ENCODE measurements at places on chromosomes 7 and 10. TPM values are rescaled to one million over a fixed set of nuclear protein-coding genes. Genes with fewer than 3 reads are reported as not detected.

DNA sequence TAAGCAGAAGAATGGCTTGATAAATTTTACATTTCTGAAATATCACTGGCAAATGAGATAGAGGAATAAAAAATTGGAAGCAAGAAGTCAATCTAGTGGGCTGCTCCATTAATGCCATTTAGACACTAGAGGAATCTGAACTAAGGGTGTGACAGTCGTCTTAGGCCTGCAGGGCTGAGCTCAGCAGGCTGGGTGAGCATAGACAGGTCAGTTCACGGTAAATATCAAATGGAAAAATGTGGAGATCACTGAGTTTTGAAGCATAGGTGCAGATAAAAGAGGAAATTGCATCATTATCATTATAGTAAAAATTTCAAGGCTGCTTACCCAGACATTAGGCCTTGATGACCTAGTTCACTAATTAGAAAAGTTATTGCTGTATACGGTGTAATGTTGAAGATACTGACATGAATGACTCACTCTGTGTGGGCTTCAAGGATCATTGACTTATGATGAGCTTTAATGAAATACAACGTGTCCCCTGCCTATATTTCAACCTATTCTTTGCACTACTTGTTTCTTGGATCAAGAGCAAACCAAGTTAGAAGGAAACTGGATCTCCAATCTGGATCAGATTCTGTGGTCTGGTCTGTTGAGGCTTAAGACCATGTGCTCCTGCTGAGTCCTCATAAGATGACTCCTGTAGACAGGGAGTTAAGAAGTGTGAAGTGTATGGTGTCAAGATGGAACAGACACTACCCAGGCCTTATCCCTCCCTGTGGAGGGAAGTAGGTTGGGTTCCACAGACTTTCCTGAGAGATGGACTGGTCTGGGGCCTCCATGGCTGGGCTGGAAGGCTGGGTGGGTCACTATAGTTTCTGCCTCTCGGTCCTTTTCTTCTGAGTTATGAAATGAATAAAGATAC lies 3.6 kb downstream of the OR2F2 start:
- no peak for DNase-seq

DNA sequence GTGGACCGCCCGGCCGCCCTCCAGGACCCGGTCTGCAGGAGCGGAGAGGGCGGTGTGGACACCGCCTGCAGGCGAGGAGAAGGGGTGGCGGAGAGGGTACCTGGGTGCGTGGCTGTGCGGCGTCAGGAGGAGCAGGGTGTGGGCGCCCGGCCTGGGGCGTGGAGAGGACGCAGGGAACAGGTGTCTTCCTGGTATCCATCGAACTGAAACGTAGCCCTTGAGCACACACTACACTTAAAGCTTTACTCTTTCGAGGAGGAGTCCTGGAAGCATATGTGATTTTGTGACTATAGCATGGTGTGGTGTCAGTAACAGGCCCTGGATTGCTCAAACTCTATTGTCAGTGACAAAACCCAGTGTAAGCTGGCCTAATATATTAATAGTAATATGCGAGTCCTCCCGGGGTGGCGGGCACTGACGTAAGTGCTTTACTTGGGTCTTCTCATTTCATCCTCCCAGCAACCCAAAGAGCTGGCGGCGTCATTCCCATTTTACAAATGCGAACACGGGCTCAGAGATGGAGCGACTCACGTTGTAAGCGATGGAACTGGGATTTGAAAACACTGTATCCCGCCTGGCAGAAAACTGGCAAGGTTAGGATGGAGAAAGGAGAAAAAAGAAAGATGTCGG lies 508 bp upstream of the TECPR1 start:
- DNase-seq, result no peak

- no peak for DNase-seq
These were observed 488.3 kb upstream of the NRP1 start for GRCh38 chr10:33822774-33823173.

DNA sequence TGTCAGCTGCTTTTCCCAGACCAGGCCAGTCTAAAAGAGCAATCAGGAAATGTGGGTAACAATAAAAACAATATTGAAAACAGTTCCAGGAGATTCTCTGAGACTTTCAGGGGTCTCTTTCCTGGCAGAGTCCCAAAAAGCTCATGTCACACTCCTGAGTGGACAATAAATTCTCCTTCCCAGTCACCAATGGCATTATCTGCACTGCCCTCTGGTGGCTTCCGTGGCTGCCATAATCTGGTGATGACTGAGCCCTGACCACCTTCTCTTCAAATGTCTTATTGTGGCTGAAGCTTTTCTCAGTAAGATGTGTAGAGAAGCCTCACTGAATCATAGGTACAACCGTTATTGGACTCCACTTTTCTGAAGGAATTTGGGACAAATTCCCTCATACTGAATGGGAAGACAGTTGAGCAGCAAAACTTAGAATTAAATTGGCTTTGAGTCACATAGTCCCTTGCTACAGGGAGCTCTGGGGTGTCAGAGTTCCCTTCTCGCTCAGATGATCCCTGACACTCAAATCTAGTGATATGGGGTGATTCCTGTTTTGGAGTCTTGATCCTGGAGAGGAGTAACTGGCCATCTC lies 24.4 kb upstream of the ASAH2 start:
- DNase-seq, result peak; percentile 56

- no peak for DNase-seq
These were observed 6.0 kb downstream of the ASB4 start for GRCh38 chr7:95491634-95492314.

GRCh38 chr7:108515013-108515412 lies 10.9 kb downstream of the PNPLA8 start:
- DNase-seq, result no peak

DNA sequence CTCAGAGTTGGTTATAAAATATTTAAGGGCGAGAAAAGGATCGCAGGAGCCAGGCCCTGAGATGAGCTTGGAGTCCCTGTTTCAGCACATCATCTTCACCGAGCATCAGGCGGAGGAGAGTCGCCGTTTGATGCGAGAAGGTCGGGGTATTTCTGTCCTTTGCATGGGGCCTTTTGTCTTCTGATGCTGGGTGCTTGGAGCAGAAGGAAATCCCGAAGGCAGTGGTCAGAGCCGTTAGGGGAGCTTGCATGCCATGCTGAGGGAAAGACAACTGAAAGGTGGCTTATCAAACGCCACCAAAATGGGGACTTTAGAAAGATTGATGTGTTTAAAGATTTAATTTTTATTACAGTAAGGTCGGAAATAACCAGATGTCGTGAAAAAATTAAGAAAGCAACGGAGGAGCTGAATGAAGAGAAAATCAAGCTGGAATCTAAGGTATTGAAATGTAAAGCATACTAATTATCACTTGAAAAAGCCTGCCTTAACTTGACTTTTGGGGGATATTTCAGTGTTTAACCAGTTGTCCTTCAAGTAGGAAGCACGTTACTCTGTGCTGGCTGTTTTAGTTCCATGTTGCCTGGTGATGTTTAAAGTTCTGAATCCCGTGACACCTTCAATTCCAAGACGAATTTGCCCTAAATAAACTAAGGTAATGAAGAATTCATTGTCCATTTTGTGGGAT lies 845 bp downstream of the CCDC172 start:
- no peak for DNase-seq

DNA sequence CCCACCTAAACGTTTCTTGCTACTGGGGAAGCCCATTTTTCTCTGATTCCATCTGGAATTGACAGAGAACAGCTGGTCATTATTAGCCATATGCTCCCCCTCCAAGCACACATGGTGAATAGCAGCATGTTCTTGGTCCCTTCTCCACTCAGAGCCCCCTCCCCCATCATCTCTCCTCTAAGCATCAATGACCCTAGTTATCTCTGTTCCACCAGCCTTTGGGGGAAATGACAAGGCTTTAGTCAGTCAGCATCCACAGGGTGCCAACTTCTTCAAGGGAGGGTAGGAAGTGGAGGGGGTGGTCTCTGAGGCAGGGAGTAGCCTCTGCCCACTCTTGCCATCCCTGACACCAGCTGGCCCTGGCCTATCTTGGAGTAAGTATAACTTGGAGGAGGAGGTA lies 163.1 kb downstream of the UBE2H start:
- DNase-seq, result no peak

GRCh38 chr7:42021631-42022030 lies 215.4 kb downstream of the GLI3 start:
- DNase-seq, result no peak

DNA sequence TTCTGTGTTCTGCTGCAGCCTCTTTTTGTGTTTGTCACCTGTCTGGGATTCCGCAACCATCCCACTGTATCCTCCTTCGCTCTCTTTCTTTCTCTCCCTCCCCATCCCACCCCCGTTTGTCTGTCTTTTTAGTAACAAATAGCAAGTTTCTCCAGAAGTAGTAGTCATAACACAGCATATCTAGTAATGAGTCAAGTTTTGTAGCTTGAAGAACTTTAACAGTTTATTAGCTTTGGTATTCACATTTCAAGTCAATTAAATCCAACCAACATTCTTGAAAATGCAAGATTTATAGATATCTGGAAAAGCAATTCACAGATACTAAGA lies 154.1 kb upstream of the MTPN start:
- DNase-seq, result no peak

DNA sequence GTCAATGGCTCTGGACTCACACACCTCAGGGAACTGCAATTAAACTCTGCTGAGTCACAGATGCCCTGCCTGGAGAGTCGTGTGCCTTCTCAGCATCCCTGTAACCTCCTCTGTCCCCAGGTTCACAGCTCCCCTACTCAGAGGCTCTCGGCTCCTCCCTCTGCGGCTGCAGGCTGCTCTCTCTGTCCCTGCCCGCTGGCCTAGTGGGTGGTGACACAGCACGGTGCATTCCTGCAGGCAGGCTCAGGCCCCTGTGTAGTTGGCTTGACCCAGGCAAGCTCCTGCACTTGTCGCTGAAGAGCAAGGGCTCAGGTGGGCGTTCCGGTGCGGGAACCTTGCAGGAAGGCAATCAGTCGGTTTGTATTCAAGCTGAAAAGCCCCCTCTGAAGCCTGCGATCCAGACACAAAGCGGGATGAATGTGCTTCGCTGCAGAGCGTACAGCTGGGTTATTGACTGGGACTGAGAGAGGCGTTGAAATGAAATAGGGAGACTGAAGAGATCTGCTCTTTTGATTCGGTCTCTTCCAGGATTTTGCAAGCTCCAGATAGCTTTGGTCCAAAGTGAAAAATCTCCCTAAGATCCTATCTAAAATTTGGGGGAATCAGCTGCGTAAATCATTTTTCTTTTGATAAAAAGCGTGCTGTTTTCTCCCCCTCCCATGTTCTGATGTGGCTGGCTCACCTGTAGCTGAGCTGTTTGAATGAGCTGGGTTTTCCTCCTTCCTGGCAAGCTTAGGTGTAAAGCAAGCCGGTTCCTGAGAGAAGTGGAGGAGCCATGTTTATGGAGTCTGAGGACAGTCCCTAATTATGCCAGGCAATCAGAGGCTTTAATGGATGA lies 208.7 kb upstream of the PHYHIPL start:
- no peak for DNase-seq

- DNase-seq, result no peak
These were observed 41.5 kb downstream of the PRF1 start for GRCh38 chr10:70561070-70561469.

DNA sequence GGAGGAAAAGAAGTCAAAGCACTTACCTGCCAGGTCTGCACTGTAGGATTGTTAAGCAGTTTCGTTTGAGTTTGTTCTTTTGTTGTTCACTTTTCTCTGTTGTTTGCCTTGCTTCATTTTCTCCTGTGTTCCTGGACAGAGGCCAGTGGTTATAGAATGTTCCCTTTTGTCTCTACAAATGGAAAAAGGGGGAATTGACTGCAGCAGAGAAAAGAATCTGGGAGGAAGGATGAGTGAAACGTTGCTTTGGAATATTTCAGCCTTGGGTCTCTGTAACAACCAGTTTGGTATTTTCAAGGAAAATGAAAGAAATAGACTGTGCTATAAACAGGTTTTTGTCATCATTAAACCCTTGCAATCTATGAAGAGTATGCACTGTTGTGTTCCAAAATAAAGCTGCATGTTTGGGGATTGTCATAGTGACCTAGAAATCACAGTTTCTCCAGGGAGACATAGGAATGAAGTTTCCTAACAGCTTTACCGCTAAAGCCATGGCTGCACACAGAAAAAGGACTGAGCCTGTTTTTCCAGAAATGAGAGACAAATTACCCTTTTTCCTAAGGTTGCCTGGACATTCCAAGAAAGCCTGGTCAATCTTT lies 60.8 kb upstream of the HABP2 start:
- DNase-seq, result no peak

DNA sequence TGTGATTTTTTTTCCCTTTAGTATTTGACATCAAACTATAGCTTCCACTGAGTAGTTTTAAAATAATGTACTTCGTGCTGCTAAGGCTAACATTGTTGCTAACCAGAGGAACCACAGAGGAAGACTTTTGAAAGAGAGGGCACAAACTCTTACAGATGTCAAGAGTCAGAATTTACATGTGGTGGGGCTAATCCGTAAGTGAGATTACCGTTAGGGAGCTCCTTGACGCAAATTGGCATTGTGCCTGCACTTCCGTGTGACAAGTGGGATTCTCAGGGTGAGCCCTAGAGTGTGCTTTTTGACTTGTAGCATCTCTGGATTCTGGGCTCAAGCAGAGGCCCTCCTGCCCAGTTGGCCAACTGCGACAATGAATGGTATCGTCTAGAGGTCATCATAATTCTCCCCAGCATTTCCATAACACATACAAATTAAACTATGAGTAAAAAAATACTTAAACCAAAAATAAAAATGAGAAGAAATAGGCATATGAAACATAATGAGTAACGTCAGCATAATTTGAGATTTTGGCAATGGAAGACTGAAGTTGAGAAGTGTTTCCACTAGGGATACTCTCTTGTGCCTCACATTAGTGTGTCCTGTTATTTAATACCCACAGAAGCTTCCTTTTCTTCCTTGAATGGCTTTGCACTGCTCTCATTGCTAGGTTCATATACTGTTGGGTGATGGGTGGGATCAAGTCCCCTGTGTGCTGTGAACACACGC lies 164.0 kb downstream of the SDK1 start:
- no peak for DNase-seq

GRCh38 chr10:84879991-84880390 lies 551.6 kb downstream of the CCSER2 start:
- DNase-seq, result no peak

- DNase-seq, result no peak
These were observed 806.2 kb downstream of the CNTNAP2 start for GRCh38 chr7:146922782-146923181.

DNA sequence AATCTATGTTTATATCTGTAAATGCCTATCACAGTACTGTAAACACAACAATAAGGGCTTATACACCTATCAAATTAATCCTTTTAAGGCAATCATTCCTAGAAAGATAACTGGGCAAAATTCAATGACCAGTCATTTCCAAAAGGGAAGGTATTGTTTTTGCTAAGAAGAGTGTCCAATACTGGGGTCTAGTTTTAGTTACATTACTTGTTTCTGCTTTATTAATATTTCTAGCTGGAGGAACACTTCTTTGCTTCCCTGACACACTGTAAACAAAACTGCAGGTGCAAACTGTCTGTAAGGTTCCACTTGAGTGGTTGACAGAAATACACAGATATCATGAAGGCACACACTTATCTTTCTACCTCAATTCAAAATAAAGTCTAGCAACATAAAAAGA lies 84.2 kb upstream of the FAM133B start:
- no peak for DNase-seq

- peak; percentile 15 for DNase-seq
These were observed 187.7 kb upstream of the KLF6 start for GRCh38 chr10:3972460-3973301.

- DNase-seq, result no peak
These were observed 70.3 kb upstream of the RSU1 start for GRCh38 chr10:16887565-16887964.

GRCh38 chr7:148159331-148159730 lies 431.2 kb upstream of the C7orf33 start:
- DNase-seq, result no peak

GRCh38 chr7:12504149-12504548 lies 66.4 kb upstream of the SCIN start:
- no peak for DNase-seq

Gene GPR146
- total RNA-seq, result 33.9 TPM

Gene NPFFR1
- total RNA-seq, result under 0.01 TPM

Gene MMD2
- total RNA-seq, result not detected

Gene INMT
- 0.54 TPM for total RNA-seq

Gene SEMA3A
- total RNA-seq, result under 0.01 TPM

All from hematopoietic multipotent progenitor cell (in vitro differentiated cells).